ENCODE measurements at places on chromosomes 11 and 22.

DNA sequence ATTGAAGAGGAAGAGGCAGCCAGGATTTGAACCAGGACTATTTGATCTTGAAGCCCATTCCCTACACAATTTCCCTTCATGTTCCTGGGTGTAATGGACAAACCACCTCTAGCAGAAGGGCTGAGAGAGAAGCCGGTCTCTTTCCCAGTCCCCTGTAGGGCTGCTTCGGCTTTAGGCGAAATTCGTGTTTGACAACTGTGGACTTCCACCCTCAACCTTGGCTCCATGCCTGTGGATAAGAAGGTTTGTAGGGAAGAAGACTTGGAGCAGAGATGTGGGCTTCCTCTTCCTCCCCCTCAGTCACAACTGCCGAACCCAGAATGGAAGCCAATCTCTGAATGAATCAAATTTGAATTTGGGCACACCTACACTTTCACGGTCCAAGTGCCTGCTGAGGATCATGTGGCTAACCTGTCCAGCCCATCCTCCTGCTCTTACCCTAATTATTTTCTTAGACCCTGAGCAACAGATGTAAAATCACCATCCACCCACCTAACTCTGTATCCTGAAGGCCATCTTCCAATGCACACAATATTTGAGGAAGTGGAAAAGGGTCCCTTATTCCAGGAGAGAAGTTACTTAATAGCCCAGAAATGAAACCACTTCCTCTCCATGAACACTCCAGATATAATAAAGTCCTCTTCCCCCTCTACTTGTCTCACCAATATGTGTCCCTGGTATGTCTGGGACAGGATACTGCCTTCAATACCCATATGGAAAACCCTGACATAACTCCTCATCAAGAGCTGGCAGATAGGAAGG, 10.1 kb upstream of the SCN2B start:
- DNase-seq: no peak

DNA sequence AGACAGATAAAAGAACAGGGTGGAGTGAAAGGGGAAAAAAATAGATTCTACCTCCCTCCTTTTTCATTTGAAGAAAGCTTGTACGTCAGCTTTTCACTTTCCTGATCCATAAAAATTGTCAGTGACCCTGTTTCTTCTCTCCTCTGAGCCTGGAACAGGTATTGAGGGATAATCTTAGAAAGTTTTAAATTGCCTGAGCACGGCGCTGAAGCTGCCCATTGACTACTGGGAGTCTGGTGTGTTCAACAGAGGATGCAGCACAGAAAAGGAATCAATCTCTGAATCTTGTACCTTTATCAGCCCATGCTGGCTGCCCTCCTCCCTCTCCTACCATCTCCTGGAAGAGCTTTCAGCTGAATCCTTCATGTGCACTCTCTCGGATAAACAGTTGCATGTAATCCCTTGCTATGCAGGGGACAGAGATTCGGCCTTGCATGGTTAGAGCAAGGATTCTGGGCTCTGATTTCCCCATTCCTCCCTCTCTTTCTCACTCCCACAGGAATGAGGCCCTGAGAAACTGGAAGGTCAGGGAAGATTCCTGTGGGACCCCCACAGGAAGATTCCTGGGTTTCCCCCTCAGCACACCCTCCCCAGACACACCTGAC, 162.4 kb upstream of the SYN3 start:
- DNase-seq: peak; percentile 6

GRCh38 chr11:85602526-85603213, 24.5 kb downstream of the DLG2 start:
- DNase-seq: no peak

DNA sequence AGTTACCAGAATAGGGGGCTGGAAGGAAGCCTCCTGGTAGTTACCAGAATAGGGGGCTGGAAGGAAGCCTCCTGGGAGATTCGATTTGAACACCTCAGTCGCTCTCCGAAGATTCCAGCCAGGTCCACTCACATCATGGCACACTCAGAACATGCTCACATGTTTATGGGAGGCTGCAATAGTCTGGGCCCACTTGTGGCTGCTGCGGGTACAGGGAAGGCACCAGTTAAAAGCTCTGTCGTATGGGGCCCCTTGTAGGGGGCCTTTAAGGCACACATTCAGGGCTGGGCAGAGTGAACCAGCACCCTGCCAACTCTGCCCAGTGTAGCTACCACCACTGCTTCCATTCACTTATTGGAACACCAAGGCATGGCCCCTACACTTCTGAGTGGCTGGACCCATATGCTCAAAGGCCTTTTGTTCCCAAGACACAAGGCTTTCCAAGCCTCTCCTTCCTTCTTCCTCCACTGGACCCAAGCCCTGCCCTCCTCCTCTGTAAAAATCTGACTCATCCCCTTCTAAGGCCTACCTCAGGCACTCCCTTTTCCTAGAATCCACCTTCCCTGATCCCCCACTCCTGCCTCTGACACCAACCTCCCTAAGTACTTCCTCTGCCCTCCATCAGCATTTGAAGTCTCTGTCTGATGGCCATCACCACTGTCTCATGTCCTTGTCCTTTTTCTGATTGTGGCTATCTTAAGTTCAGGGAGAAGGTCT, 28.0 kb downstream of the USP35 start:
- no peak for DNase-seq

GRCh38 chr11:75849894-75850293, 34.9 kb downstream of the UVRAG start:
- no peak for DNase-seq

GRCh38 chr11:114280696-114281095, 15.5 kb upstream of the NNMT start:
- DNase-seq: peak; percentile 89

DNA sequence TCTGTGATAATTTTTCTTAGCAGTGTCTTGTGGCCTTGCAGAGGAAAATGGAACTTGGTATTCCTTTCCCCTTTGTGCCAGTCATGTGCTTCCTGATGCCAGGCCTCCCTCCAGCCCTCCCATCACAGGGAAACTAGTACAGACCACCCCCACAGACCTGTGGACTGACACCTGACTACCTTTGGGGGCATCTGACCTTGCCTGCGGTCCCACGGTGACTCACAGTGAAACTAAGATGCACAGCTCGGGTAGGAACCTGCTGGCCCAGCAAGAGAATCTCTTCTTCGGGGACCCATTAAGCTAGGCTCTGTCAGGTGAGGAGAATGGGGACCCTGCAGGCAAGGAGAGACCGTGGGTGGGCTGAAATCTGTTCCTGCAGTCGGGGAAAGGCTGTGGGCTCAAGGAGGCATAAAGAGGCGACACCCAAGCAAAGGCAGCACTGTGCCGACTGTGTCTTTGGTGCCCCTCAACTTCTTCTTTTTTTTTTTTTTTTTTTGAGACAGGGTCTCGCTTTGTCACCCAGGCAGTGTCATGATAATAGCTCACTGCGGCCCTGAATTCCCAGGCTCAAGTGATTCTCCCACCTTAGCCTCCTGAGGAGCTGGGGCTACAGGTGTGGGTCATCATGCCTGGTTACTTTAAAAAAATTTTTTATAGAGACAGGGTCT, 20.8 kb upstream of the PEX26 start:
- DNase-seq: no peak

GRCh38 chr11:61956191-61957020, 6.3 kb downstream of the BEST1 start:
- no peak for DNase-seq

DNA sequence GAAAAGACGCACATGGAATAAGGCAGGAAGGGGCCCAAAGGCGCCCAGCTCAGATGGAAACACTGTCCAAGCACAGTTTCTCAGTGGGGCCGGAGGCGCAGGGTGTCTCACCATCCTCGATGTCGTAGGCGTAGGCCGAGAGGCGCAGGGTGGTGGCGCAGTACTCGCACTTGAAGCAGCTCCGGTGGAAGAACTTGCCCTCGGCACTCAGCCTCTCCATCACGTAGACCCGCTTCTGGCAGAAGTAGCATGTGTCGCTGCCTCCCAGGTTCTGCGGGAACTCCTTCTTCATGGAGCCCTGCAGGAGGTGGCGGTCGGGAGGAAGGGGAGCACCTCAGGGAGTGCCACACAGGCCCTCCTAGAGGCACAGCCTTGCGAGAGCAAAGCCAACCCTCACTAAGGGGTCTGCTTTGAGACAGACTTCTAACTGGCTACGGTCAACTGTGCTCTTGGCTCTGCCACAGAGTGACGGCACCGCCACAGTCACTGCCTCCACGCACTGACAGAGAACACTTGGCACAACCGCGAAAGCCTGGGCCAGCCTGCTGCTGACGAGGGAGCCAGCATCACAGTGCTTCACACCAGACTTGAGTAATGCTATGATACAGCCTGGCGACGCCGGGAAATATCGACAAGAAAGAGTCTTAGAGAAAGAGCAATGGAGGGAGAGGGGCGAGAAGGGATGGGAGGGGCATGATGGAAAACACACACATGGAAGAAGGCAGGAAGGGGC, 97.6 kb upstream of the BID start:
- DNase-seq: no peak

DNA sequence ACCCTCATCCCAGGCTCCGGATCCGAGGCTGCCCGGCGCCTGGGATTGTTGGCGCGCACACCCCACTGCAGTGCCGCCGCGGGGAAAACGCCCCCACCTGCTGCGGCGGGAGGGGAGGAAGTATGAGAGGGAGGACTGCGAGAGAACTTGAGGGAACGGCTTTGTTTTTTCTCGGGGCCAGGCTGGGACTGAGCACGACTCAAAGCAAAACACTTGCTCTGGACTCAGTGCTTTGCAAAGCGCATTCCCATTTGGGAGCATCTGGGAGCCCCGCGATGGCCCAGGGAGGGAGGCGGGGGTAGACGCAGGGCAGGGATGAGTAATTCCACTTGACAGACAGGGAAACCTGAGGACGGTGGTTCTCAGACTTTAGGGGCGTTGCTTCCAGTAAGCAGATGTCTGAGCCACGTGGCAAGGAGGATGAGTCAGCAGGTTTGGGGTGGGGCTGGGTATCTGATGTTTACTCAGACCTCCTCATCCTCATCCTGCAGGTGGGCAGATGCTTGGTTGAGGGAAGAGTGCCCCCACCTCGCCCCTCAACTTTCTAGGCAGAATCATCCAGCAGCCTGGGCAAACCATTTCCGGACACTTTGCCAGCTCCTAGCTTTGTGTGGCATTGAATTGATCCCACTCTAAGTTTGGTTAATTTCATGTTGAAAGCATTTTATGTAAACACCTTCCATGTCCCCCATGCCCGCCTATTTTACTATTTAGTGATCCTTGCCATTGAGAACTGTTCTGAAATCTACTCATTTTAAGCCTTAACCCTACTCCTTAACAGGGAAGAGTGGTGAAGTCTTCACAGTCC, 1.5 kb downstream of the MIAT start:
- DNase-seq: peak; percentile 94

DNA sequence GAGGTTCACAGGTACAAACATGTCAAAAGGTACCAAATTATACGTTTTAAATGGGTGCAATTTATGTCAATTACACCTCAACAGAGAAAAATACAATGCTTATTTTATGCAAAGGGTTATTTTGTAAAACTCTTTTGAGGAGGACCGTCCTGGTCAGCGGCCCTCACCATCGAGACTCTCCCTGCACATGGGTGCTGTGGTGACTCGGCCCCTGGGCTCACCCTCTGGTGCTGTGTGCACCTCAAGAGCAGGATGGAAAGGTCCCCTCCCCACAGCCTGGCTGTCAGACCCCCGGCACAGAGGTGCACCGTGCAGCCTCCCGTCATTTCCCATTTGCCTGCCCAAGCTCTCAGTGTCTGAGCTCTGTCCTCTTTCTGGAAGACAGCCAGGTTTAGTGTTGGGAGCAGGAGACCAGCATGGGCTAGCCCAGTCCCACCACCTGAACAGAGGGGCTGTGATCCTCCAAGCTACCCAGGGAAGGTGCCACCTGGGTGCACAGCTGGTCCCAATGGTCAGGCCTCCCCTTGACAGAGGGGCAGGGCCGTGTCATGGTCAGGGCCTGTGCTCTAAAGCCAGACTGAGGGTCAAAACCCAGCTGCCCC, 41.8 kb upstream of the PRODH start:
- no peak for DNase-seq

- DNase-seq: no peak
These were observed 41.0 kb downstream of the C11orf58 start for GRCh38 chr11:16779436-16779835.

GRCh38 chr11:6576471-6577373, 26.7 kb downstream of the RRP8 start:
- DNase-seq: peak; percentile 84

GRCh38 chr11:109734566-109734965, 312.6 kb downstream of the C11orf87 start:
- DNase-seq: peak; percentile 82

- DNase-seq: no peak
These were observed 15.2 kb upstream of the EHF start for GRCh38 chr11:34605481-34606325.

DNA sequence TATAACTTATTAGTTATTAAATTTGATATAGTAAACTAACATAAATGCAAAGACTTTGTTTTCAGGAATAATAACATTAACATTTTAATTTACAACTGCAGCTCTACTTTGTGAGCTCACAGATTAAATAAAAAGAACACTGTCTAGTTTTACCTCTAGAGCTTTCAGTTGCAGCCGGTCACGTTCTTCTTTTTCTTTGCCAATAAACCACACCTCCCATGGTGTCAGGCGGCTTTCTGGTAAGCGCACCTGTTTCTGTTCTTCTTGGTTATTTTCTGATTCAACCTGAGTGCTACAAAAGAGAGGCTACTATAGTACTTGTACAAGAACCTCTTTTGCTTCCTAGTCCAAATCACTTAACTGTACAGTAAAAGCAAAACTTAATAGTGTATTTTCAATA, 5.8 kb downstream of the CCDC34 start:
- DNase-seq: no peak

GRCh38 chr11:69444381-69445130, 36.9 kb upstream of the LINC01488 start:
- DNase-seq: peak; percentile 89

GRCh38 chr22:49812838-49813237, 14.8 kb downstream of the BRD1 start:
- no peak for DNase-seq

DNA sequence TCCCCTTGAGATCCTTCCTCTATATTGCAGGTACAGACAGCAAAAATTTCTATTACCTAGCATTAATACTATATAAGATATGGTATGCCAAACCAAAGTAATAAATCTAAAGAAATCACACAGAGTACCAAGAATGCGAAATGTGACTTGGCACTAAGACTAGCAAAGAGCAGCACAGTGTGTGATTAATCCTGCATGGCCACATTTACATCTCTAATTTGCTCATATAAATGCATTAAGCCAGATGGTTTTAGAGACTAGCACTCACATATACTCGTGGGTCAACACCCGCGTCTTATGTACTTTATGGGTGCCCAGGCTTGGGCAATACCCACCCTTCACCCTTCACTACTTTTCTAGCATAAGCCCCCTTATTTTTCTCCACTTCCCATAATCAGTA, 213.2 kb downstream of the TTC28 start:
- no peak for DNase-seq

DNA sequence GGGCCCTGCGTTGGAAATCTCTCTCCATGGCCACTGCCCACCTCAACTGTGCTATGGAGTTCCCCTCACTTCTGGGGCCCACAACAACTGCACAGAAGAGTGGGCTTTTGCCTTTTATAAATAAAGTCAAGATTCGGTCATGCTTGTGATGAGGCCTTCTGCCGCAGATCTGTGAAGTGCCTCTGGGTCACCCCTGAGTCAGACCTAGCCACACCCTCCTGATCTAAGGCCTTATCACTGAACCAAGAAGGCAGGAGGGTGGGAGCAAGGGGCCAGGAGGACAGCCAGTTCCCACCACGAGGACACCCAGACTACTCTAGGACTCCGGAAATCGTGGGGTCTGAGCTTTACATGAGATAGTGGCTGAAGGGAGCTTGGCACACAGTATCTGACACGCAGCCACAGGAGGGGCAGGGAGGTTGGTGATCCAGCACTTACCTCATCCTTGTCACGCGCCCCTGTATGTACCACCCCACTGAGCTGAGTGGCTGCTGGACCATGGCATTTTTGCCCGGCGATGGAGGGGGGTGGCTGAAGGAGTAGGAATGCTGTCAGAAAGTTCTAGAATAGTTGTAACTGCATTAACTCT, 115.7 kb downstream of the ABTB2 start:
- no peak for DNase-seq

All from fibroblast of skin of abdomen (primary cell).